Stimulated activated CD4-positive, alpha-beta T cell treated with anti-CD3 and anti-CD28 coated beads, Interleukin-1b, Interleukin-23, amount 100 ng/mL, for 4 hours (primary cell): ENCODE measurements at places on chromosomes 7 and 10.

GRCh38 chr10:92969151-92969550 lies 91.4 kb upstream of the CYP26C1 start:
- no peak for DNase-seq

DNA sequence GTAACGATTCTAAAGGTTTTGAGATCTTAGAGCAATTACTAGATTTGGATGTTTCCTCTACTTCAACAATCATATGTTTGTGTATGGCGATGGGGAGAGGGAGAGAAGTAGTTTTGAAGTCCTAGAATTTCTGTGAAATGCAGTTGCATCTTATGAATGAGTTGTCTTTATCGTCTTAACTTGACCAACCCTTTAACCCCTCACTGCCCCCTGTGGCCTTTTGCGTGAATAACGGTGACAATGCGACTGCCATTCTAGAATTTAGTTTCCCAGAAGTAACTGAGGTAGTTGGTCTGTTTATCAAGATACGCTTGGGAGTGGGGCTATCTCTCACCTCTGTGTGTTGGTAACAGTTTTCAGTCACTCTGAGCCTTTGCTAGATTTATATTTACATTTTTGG lies 204.6 kb downstream of the HDAC9 start:
- no peak for DNase-seq

GRCh38 chr7:12623885-12624498 lies 53.5 kb downstream of the SCIN start:
- no peak for DNase-seq

DNA sequence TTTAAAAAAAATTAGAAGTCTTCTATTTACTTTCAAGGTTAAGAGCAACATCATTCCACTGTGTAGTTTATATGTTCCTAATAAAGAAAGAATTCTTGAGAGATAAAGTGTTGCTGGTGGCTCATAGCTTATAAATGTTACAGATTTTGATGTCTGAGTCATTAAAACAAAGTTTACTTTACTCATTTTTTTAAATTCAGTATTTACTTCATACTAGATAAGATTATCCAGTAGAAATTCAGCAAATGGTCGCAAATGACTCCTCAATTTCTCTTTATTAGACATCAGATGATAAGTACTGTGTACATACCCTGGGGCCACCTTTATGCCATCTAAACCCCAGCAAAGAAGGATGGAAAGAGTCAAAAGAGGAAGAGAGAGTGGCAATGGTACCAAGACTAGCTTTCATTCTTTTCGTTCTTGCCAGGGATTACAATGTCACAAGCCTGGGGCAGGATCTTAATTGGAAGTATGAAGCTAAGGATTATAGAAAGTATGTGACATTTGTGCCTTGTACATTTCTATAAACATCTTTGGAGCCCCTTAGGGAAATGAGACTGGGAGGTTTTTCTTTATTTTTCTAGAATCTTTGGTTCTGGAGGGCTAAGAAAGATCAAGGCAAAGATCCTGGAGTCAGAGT lies 206.1 kb downstream of the CHRM2 start:
- DNase-seq, result no peak

DNA sequence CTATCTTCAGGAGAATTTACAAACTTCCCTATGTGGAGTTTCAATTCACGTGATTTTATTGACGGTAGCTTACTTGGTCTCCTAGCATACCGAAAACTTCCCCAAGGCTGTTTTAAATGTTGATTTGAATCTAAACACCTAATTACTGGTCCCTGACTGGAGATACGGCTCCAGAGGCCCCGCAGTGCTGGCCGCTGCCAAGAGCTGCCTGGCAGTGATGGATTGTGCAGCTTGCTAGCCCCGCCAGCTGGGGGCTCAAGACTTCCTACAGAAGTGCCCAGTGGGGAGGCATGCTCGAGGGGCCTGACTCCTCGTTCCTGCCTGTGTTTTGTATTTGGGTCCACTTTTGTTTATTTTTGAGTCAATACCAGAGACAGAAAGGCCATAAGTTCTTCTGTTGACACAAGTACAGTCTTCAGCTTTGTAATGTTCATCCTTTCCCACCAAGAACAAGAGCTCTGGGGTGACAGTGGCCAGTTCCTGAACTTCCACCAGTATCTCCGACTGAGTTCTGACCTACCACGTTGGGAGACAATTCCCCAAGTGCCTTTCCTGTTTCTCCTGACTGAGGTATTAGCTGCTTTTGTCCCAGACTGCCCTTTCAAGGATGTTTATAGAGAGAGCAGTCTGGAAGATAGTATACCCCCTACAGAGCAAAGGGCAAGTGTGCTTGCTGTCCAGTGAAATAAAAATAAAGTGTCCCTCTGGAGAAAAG lies 80.7 kb upstream of the CXCL12 start:
- DNase-seq, result no peak

DNA sequence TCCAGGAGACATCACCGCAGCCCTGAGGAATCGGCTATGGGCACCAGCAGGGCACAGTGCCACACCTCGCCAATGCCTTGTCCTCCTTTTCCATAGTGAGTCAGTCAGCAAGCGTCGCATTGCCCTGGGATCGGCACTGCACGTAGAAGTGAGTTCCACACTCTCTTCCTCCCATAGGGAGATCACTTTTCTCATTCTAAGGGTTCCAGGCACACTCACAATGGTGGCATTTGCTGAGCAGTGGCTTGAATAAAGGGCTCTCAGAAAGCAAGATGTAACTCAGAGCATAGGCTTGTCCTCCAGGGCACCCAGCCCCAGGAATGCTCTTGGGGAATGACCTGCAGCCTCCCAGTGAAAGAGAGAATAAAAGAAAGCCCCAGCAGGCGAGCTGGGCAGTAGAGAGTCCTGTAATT lies 1.1 kb upstream of the VIM start:
- no peak for DNase-seq
